ENCODE measurements at places on chromosomes 13 and 19.

DNA sequence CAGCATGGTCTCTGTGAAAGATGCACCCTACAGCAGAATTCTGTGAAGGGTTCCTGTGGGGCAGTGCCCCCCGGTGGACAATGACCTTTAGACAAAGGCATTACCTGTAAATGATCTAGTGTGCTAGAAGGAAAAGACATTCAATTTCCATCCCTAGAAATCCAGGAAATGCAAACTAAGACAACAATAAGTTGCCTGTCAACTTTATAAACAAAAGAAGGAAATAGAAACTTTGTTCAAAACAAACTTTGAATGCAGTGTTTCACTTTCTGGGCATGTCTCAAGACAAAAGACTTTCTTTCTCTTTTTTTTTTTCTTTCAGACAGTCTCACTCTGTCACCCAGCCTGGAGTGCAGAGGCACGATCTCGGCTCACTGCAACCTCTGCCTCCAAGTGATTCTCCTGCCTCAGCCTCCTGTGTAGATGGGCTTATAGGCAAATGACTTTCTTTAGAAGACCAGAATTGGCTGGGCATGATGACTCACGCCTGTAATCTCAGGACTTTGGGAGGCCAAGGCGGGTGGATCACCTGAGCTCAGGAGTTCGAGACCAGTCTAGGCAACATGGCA is 15.5 kb downstream of the TEX101 start:
- peak; percentile 31 for DNase-seq

DNA sequence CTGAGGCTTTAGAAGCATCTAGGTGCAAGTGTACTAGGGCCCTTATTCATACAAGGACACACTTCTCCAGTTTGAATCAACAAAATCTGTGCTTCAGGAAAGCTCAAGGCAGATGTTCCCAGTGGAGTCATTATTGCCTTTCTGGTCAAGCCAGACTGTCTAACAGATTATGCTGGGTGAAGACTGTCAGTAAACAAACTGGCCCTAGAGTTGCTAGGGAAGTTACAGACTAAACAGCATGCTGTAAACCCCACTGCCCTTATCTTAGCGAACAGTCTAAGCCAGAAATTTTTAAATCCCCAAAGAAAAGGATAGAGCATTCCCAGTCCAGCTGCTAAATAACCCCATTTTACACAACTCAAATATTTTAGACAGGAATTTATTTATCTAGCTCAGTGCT is 1701.3 kb upstream of the PRR20A start:
- no peak for DNase-seq

DNA sequence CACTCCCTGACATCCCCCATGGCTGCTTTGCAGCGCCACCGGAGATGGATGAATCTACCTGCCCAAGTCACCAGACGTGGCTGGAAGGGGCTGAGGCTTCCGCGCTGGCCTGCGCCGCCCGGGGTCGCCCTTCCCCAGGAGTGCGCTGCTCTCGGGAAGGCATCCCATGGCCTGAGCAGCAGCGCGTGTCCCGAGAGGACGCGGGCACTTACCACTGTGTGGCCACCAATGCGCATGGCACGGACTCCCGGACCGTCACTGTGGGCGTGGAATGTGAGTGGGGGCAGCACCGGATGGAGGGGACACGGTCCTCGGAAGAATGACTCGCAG is 4.6 kb downstream of the ICAM5 start:
- DNase-seq: no peak

DNA sequence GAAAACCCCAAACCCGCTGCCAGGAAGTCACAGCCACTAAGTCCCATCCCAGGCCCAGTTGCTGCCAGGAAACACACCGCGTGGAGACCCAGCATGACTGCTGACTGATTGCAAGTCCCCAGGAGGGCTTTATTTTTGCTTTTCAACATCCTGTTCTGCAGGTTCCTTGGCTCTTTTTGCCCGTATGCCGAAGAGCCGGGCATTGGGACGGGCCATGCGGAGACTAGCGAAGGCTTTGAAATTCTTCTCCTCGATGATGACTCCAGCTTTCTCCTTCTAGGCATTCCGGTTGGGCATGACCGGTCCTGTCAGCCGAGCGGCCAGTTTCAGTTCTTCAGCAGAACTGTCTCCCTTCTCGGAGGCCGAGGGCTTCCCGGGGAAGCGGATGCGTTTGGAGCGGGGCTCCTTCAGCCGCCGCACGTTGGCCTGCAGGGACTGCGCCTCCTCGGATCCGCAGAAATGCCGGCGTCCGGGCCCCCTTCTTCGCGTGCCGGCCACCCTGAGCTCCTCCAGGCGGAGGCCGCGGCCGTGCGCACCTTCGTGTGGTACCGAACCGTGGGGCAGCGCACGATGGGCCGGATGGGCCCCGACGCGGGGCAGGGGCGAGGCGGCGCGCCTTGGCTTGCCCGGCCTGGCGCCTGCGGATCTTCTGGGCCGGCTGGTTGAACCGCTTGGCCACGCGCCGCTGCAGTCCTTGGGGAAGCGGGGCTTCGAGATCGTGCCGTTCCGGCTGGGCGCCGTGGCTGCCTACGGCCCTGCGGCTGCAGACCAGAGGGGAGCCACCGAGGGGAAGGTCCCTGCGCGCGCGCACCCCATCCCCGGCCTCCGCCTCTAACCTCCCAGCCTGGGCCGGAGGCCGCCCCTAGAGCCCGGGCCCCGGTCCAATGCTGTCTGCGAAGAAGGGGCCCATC is 15.2 kb downstream of the ZSCAN5C start:
- DNase-seq: peak; percentile 35

DNA sequence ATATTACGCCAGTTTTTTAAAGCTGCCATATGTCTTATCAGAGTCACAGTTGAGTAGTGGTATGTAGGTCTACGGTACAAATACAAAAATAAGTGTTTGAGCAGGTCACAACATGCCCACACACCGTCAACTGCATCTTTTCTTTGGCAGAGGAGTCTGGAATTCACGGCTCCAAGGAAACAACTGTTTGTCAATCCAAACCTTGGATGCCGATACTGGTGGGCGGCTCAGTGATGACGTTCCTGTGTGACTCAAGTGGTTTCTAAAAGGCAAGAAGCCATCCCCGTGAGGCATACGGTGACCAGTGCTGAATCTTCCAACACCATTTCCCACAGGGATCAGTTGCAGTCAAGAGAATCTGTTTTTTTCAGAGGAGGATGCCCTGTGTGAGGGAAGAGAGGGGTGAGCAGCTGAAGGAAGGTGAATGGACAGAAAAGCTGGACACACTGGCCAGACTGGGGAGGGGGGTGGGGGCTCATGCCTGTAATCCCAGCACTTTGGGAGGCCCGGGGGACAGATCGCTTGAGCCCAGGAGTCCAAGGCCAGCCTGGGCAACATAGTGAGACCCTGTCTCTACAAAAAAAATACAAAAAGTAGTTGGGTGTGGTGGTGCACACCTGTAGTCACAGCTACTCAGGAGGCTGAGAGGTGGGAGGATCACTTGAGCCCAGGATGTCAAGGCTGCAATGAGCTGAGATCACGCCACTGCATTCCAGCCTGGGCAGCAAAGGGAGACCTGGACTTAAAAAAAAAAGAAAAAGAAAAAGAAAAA is 22.8 kb upstream of the CEBPG start:
- no peak for DNase-seq

DNA sequence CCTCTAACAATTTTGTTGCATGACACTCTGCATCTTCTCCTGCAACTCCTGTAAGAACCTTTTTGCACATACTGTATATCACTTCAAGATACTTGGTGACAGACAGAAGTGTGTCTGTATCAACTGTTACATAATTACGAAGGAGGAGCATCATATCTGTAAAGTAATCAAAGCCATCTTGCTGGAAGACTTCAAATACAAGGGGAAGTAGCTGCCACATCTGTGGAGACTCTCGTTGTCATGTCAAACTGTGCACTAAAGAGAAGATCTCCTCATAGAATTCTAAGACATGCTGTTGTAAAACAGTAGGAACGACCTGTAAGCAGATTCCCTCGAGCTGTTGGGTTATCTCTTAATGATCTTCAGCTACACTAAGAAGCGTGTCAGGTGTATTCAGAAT is 38.0 kb upstream of the SPATA13 start:
- no peak for DNase-seq

DNA sequence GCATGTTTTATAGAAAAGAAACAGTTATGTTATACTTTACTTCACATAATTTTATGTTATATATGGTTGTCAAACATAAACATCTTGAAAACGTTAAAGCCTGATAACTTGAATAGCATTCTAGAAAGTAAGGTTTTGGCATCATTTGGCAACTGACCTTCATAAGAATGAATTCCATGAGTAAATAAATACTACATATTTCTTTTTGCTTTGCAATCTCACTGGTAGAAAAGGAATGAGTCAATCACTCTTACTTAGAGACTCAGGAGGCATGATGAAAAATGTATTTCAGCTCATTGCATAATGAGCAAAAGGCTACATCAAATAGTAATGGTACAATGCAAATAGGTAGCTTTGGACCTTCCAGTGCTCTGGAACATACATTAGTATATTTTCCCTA is 1381.9 kb downstream of the EFNB2 start:
- DNase-seq: no peak

DNA sequence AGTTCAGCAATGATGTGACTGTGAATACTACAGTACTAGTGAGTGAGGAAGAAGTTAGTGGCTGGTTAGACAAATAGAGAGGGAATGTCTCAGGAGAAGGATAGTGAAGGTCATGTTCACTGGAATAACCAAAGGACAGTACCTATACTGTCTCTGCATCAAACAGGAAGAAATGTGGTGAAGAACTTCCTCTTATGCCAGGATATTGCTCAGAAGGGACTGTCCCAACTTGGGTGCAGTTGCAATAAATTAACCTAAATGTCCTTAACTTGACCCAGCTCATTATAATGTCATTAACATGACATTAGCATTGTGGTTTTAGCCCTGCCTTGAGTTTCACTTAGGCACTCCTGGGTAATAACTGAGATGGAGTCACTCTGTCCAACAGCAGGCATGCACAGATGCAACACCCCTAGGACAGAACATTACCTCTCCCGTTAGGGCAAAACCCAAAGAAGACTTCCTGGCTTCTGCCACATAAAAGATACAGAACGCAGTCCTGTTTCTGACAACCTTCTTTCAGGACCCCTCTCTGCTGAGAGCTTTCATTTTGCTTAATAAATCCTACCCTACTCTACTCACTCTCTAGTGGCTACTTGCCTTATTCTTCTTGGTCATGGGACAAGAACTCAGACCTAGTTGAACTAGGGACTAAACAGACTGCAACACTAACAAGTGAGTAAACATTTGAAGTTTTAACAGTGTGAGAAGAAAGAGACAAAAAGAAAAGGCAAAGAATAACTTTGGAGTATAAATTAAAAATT is 1591.6 kb upstream of the MIR17HG start:
- no peak for DNase-seq

- no peak for DNase-seq
Measured at GRCh38 chr13:112692104-112692503, 2.3 kb downstream of the ATP11A start.

GRCh38 chr19:42477933-42478332 is 35.2 kb upstream of the CXCL17 start:
- DNase-seq: no peak

GRCh38 chr19:18725841-18726770 is 42.6 kb downstream of the CRTC1 start:
- no peak for DNase-seq

DNA sequence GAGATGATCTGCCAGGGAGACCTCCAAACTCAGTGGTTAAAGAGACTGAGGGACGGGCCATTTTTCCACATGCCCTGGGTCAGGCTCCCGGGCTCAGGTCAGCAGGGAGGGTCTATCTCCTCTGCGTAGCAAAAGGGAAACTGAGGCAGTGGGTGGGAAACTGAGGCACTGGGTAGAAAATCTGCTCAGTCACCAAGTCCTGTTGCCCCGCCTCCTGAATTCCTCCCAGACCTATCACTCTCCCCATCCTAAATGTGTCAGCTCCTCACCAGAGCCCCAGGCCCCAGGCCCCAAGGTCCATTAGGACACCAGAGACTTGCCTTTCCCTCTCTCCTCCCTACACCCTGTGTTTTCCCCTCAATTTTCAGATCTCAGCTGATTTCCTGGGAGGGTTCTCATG is 2.4 kb downstream of the CD320 start:
- peak; percentile 18 for DNase-seq

GRCh38 chr19:6204212-6204611 is 68.7 kb downstream of the ACSBG2 start:
- DNase-seq: no peak

- no peak for DNase-seq
Measured at GRCh38 chr19:37304190-37304883, 66.6 kb upstream of the ZNF527 start.

DNA sequence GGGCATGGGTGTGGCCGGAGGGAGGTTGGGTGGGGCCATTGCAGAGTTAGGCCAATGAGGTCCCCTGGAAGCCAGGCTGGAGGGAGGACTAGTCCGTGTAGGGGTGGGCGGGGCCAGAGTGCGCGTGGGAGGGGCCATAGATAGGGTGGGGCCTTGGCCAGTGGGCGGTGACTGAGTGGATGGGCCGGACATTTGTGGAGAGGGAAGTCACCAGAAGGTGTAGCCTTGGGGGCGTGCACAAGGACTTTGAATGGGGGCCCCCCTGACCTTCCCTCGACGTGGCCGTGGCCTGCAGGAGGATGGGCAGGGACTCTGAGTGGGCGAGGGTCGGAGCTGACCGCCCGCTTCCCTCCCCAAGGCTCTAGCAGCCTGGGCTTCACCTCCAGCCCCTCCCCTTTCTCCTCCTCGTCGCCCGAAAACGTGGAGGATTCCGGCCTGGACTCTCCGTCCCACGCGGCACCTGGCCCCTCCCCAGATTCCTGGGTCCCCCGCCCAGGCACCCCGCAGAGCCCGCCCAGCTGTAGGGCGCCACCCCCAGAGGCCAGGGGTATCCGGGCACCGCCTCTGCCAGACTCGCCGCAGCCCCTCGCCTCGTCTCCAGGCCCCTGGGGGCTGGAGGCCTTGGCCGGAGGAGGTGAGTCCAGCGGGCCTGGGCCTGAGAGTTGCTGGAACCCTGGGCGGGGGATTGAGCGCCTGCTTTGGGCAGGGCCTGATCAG is 16.5 kb upstream of the B3GNT3 start:
- peak; percentile 56 for DNase-seq

DNA sequence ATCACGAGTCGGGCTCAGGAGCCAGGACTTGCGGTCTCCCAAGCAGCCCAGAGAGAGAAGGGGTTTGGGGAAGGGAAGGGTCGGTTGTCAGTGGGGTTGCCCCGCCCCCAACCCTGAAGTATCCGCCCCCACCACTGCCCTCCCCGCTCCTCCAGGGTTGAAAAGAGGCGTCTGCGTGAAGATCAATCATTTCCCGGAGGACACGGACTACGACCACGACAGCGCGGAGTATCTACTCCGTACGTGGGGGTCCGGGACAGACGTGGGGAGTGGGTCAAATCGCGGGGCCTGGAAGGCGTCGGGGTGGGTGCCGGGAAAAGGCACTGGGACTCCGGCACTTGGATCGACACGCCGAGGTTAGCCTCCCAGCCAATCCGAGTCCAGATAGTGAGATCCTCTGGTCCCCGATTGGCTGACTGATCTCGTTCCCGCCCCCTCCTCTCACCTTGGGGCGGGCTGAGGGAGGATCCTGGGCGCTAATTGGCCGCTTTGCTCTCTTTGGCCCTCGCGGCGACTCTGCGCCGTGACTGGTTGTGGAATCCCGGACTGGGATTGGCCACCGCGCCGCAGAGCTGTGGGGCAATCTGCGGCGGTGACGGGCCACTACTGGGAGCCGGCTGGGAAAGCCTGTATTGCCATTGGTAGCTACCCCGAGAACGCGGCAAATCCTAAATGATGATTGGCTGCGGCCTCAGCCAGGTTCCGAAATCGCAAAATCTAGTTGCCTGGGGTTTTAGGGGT is 13.3 kb upstream of the CACNG6 start:
- DNase-seq: no peak

- no peak for DNase-seq
Measured at GRCh38 chr19:29655648-29656335, 9.5 kb upstream of the PLEKHF1 start.

GRCh38 chr13:92656648-92657047 is 570.0 kb upstream of the GPC6 start:
- no peak for DNase-seq

- DNase-seq: no peak
Measured at GRCh38 chr13:36674337-36675212, 755 bp downstream of the SERTM1 start.
